Thyroid gland (tissue), 4 donors: ENCODE measurements at places on chromosomes 1 and 21. TPM values are rescaled to one million over a fixed set of nuclear protein-coding genes. Genes with fewer than 3 reads are reported as not detected.

TNFSF4 gene
- total RNA-seq, result 0.13 TPM

KCNJ15 gene
- total RNA-seq, result 67.2 TPM

DNA sequence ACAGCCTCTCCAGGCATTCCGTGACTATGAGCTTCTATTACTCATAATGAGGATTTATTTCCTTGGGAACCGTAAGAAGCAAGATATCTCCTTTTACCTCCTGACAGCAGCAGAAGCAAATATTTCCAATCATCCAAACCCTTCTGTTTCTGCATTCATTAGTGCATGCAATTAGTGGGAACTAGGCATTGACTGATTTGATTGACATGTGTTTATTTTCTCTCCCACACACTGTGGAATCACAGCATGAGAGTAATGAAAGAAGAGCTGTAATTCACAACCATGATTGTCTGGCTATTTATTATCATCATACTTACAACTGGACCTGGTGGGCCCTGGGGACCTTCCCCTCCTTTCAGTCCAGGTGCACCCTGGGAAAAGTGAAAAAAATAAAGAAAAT is 146.8 kb downstream of the COL11A1 start:
- H3K36me3 ChIP-seq, result no peaks in the 10 kb centered on the region
- DNase-seq, result no peak
- H3K4me1 ChIP-seq, result no peaks in the 10 kb centered on the region
- no peaks in the 10 kb centered on the region for H3K27me3 ChIP-seq
- H3K27ac ChIP-seq, result no peak overlapping the region
- H3K4me3 ChIP-seq, result no peak overlapping the region

- no peaks in the 10 kb centered on the region for H3K36me3 ChIP-seq
- no peak overlapping the region for H3K27ac ChIP-seq
- no peak for DNase-seq
- no peaks in the 10 kb centered on the region for H3K4me1 ChIP-seq
- no peaks in the 10 kb centered on the region for H3K27me3 ChIP-seq
These were observed 31.5 kb downstream of the RIMS3 start for GRCh38 chr1:40633931-40634376.

GRCh38 chr1:210200124-210200736 is 32.4 kb upstream of the SERTAD4 start:
- no peak overlapping the region for H3K27ac ChIP-seq
- no peak for DNase-seq
- H3K4me3 ChIP-seq, result no peak overlapping the region
- H3K4me1 ChIP-seq, result no peaks in the 10 kb centered on the region
- H3K27me3 ChIP-seq, result no peaks in the 10 kb centered on the region

- peak within 1 kb of the TSS; percentile 88 for H3K4me3 ChIP-seq
- peak within 1 kb of the TSS; percentile 65 for H3K27ac ChIP-seq
- no peaks in the 10 kb centered on the region for H3K27me3 ChIP-seq
- peaks cover 8% of the 10 kb centered on the region for H3K36me3 ChIP-seq
These were observed at the start of gene LYPLA2 for GRCh38 chr1:23790696-23791515. Gene LYPLA2, plus strand, starts transcription at chr1:23791145. Its CDS starts 1,538 bp downstream, at chr1:23792683.

- no peak for DNase-seq
- H3K27me3 ChIP-seq, result no peaks in the 10 kb centered on the region
- H3K36me3 ChIP-seq, result no peaks in the 10 kb centered on the region
- H3K27ac ChIP-seq, result no peak overlapping the region
- H3K4me3 ChIP-seq, result no peak overlapping the region
- H3K4me1 ChIP-seq, result peaks cover 2% of the 10 kb centered on the region
These were observed 200.8 kb upstream of the TMEM51 start for GRCh38 chr1:14952626-14953314.

GRCh38 chr1:226626577-226626956 is 78.0 kb downstream of the STUM start:
- peak; percentile 68 for DNase-seq
- H3K4me3 ChIP-seq, result no peak overlapping the region
- peaks cover 8% of the 10 kb centered on the region for H3K4me1 ChIP-seq
- H3K27me3 ChIP-seq, result no peaks in the 10 kb centered on the region
